Activated CD4-positive, alpha-beta memory T cell treated with anti-CD3 and anti-CD28 coated beads, Interleukin-2, amount 10 ng/mL, durations not matched to agents 7 days and 5 days (primary cell): ENCODE measurements at places on chromosomes 11 and 22. TPM values are rescaled to one million over a fixed set of nuclear protein-coding genes. Genes with fewer than 3 reads are reported as not detected.

GRCh38 chr11:31817054-31817620 lies 6.0 kb upstream of the PAX6 start:
- peaks cover 78% of the 10 kb centered on the region for H3K27me3 ChIP-seq
- no peak for DNase-seq
- H3K4me3 ChIP-seq: no peak overlapping the region

DNA sequence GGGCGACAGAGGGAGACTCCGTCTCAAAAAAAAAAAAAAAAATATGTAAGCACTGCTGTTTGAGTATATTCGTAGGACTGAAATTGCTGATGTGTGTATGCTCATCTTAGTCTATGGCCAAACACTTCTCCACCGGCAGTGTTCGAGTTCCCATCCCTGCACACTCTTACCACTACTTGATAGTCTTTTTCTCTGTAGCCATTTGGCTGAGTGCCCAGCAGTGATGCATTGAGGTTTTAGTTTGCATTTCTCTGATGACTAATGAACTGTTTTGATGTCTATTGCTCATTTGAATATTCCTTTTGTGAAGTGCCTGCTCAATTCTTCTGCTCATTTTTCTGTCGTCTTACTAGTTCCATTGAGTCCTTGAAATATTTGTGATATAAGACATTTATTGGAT lies 1.9 kb downstream of the TIRAP start:
- peak; percentile 80 for DNase-seq
- H3K4me1 ChIP-seq: peaks cover 48% of the 10 kb centered on the region
- H3K36me3 ChIP-seq: peaks cover 21% of the 10 kb centered on the region
- H3K27ac ChIP-seq: peak overlapping the region; percentile 73
- peak overlapping the region; percentile 69 for H3K4me3 ChIP-seq
- no peaks in the 10 kb centered on the region for H3K27me3 ChIP-seq

DNA sequence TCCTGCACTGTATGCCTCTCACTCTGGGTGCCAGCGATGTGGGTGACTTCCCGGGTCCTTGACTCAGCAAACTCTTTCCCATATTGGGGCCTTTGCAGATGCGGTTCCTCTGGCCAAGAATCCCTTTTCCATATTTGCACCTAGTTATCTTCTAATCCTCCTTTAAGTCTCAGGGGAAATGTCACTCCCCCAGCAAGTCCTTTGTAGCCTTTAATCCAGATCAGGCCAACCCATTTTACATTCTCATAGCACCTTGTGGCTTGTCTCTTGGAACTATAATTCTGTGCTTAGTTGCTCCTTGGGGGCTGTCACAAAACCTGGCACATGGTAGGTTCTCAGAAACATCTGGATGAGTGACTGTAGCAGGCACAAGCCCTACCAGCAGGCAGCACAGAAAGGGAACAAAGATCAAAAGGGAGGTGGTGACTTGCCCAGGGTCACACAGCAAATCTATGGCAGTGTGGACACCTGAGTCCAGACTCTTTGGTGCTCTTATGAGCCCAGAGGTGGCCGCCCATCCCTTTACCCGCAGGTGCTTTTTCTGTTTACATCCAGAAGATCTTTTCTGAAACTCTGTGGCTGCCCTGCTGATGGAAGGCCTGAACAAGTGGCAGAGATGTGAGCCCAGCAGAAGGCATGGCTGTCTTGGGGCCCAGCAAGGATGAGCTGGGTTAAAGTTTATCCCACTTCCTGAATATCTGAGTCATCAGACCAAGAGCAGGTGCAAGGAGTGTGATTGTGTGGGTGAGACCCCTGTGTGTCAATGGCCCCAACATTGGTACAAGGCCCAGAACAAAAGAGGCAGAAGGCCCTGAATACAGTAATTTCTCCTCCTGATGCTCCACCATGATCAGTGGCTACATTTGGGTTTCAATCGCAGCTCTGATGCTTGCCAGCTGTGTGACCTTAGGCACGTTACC lies 78.6 kb upstream of the GRK3 start:
- peak overlapping the region; percentile 23 for H3K27ac ChIP-seq
- peaks cover 42% of the 10 kb centered on the region for H3K36me3 ChIP-seq
- DNase-seq: no peak

DNA sequence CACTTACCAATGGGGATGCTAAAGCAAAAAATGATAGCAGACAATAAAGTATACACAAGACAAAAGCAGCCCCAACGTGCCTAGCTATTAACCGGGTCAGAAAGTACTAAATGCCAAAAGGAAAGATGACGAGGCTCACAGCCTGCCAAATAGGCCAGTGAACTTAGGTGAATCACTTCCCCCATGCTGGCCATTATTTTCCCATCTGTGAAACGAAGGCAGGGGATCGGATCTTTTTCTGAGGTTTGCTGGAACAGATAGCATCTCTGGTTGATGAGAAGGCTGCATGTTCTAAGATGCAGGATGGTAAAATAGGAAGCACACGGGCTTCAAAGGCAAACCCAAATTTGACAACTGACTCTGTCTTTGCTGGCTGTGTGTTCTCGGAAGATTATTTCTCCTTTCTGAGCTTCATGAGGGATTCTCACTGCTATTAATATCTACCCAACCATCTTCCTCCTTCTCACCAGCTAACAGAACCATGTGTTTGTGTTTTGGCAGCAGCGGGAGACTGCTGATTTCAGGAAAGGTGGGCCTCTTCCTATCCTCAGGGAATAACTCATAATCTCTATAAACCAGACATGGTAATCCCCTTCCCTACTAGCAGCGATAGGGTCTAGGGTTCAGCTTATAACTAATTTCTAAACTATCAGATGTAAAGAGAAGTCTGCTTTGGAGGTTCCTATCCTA lies 390.7 kb downstream of the LARGE1 start:
- H3K4me1 ChIP-seq: no peaks in the 10 kb centered on the region
- DNase-seq: no peak
- no peak overlapping the region for H3K4me3 ChIP-seq
- H3K36me3 ChIP-seq: no peaks in the 10 kb centered on the region
- H3K27me3 ChIP-seq: no peaks in the 10 kb centered on the region
- H3K27ac ChIP-seq: no peak overlapping the region

DNA sequence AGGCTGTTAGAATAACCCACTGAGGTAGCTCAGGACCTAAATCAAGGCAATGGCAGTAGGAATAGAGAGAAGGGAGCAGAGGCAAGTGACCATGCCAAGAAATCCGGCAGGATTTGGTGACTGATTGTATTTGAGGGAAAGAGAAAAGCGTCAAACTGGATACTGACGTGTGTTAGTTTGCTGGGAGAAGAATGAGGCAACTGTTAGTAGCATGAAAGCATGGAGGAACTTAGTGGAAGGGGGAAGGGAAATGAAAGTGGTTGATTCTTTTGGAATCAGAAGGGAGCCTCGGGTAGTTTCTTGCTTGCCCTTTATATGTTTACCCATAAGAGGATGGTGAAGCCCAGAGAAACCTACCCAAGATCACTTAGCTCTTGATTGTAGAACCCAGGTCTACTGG lies 8.3 kb downstream of the PPFIBP2 start:
- peaks cover 26% of the 10 kb centered on the region for H3K36me3 ChIP-seq
- H3K27ac ChIP-seq: no peak overlapping the region
- H3K27me3 ChIP-seq: peaks cover 2% of the 10 kb centered on the region
- no peak for DNase-seq

DNA sequence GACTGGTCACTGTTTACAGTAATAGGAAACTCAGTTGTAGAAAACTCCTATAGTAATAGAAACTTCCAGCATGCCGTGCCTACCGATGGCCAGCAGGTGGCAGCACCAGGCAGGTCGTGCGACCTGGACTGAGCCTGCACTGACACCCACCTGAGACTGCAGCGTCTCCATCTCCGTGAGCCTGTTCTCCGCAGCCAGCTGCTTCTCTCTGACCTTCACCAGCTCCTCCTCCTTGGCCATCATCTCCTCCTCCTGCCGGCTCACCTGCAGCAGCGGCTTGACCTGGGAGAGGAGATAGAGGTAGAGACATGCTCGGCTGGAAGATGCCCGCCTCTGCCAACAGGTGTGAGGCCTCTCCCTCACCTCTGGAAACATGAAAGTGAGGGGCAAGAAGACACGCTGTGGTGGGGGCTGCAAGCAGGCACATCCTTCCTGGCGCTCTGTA lies 48.5 kb downstream of the APOL1 start:
- H3K36me3 ChIP-seq: peaks cover 91% of the 10 kb centered on the region
- H3K4me1 ChIP-seq: peaks cover 16% of the 10 kb centered on the region
- H3K27me3 ChIP-seq: no peaks in the 10 kb centered on the region
- peak overlapping the region; percentile 54 for H3K27ac ChIP-seq
- peak; percentile 84 for DNase-seq
- H3K4me3 ChIP-seq: no peak overlapping the region

DNA sequence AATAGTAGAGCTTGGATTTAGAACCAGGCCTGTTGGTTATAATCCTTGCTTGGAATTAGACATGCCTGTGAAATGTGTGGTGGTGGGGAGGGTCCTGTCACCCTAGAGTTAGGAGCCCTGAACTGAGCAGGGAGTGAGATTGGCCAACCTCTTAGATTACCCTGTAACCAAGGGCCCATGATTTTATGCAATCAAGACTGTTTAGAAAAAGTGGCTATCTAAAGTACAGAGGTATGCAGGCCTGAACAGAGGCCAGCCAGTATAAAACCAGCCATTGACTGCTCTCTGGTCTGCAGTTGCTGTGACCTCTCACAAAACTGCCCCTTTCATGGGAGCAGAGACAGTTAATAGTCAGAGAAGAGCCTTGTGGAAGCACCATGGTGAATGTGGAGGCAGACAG lies 36.2 kb downstream of the SERPINH1 start:
- no peak overlapping the region for H3K4me3 ChIP-seq
- no peak for DNase-seq
- no peak overlapping the region for H3K27ac ChIP-seq
- H3K4me1 ChIP-seq: peaks cover 3% of the 10 kb centered on the region

- H3K27me3 ChIP-seq: no peaks in the 10 kb centered on the region
- DNase-seq: no peak
- peaks cover 4% of the 10 kb centered on the region for H3K4me1 ChIP-seq
- H3K36me3 ChIP-seq: peaks cover 57% of the 10 kb centered on the region
Measured at GRCh38 chr11:130876931-130877915, 39.1 kb downstream of the SNX19 start.

DNA sequence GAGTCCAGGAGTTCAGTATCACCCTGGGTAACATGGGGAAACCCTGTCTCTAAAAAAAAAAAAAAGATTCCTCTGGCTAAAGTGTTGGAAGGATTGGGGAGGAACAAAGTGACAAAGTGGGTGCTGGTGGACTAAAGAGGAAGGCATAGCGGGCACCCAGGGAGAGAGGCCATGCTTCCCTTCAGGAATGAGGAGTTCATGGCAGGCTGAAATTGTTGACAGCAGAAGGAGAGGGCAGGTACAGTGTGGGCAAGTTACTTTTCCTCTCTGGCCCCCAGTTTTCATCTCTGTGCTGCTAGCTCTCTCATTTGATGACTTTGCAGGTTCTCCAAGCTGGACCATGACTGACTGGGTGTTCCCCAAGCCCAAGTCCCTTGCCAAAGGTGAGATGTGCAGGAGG lies 4.4 kb upstream of the SYT13 start:
- H3K4me3 ChIP-seq: no peak overlapping the region
- no peak for DNase-seq
- no peaks in the 10 kb centered on the region for H3K4me1 ChIP-seq
- H3K27ac ChIP-seq: no peak overlapping the region

GRCh38 chr11:726278-727220 lies 20.5 kb downstream of the EPS8L2 start:
- peaks cover 11% of the 10 kb centered on the region for H3K27me3 ChIP-seq
- DNase-seq: peak; percentile 66
- H3K4me1 ChIP-seq: peaks cover 23% of the 10 kb centered on the region
- peak overlapping the region; percentile 64 for H3K4me3 ChIP-seq

Gene CCDC87
- total RNA-seq: not detected

Gene GAL
- not detected for total RNA-seq

Gene MAJIN
- 0.15 TPM for total RNA-seq

Gene CRYBB2
- not detected for total RNA-seq

Gene ZNF280B
- 2.0 TPM for total RNA-seq

Gene FGF19
- not detected for total RNA-seq
